ENCODE measurements at places on chromosomes 12 and 14.

DNA sequence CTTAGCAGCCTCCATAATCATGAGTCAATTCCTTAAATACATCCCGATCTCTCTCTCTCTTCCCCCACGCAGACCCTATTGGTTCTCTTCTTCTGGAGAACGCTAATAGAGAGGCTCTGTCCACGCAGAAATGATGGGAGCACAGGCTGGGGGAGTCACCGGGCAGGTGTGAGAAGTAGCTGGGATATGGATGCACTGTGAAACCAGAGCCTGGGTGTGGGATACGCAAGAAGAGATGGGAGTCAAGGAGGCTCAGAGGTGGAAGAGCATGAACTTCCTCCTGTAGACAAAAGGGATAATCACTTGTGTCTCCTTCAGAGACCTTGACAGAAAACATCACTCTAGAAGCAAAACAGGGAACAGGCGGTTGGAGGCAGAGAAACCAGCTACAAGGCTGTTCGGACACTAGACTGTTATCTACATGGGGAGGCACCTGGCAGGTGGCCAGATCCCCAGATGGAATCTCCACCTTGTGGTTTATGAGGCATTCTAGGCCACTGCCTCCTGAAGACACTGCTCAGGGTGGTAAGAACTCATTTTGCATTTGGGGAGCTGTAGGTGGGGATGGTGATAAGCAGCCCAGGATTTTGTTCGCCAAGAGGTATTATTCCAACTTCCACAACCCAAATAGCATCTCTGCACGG, 7.2 kb upstream of the SELPLG start:
- peak; percentile 43 for DNase-seq

DNA sequence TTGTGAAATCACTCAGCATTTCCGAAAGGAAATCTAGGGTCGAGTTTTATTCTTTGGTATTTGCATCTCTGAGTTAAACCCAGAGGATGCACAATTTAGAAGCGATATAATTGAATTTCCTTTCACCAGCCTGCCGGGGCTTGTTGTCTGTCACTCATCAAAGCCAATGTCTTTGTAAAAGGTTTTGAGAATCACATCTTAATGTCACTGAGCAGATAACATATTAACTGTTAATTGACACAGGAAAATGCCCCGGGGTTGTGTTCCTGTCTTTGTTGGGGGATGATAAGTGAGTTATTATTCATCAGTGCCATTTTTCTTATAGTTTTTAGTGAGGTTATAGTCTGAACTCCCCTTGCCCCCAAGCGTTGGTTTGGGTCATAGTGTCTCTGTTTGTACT, 73.4 kb downstream of the DUSP6 start:
- DNase-seq = no peak

DNA sequence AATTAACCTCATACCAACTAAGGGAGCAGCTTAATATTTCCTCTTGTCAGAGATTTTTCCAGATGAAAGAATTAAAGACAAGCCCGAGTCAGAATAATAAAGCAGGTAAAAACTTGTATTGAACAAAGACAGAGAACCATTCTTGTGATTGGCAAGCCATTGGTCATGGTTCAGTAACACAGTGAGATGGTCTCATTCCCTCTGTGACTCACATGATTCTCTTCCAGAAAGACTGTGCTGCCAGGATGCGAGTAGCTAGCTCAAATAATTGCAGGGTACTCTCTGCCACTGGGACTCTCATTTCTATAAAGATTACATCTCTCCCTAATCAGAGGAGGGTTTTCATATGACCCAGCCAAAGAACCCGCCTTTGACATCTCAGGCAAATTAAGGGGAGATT, 179.4 kb downstream of the PHLDA1 start:
- no peak for DNase-seq

DNA sequence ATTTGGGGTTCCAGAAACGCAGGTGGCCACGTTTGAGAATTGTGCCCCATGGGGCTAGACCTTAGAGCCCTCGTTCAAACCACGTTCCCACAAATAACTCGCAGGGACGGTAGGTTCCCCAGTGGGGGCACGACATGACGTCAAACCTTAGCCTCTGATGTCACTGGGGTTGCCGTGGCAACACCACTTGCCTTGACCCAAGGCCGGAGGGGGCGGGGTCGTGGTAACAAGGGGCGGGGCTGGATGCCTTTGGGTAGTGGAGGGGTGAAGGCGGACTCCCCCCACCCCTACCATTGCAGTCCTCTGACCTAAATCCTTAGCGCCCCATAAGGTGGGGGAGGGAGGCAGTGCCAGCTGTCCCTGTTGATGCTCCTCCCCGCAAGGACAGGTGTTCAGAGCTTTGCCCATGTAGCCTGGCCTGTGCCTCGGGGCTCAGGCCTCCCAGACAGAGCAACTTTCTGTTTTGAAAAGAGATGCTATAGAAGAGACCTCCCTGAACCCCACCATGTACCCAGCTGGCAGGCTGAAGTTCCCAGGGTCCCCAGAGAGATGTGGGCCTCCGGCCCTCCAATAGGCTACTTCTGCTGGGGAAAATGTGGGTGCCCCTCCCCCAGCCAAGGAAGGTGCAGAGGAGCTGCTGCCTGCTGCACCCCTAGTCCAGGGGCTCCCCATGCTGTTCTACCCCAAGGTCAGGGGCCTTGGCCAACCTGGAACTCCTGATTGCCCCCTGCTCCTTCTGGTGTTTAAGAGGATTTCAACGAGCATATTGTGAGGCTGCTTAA, 1.9 kb downstream of the FAM222A start:
- DNase-seq = no peak

DNA sequence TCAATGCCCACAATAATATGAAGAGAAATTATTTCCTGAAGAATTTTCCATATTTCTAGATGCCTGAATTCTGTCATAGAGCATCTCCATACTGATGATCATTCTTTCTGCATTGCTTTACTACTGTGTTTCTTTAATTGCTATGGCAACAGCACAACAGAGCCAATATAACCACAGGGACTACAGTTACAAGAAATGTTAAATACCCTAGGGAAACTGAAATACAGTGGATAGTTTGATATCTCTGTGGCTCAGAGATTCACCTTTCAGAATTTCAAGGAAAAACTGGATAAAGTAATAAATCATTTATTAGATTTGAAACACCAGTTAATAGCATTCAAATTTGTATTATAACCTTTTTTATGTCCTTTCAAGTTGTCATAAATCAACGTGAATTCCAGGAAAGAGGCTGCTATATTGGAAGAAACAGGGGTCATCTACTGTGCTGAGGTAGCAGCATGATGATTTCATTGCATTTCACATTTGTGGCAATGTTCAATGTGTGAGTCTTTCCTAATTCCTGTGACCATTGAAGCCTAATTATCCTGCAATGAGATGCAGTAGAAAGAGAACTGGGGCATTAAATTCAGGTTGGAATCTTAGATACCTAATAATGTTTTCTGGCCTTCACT, 267.1 kb downstream of the LRFN5 start:
- no peak for DNase-seq

DNA sequence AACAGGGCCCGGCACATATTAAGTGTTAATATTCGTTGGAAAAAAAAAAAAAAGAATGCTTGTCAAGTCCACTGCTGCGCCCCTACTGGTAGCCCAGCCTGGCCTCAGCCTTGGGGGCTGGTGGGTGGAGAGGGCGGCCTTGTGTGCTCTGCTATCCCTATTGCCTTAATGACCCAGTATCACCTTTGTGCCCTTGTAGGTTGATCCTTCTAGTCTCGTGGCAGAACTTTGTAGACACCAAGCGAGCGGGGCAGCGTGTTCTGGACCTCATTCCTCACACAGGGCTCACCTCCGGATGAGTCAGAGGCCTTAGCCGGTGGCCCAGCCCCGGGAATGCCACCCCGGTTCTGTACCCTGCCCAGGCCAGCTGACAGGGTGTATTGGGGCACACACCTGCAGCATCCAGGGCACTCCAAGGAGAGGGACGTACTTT, 1.8 kb upstream of the RCOR1 start:
- DNase-seq = no peak

- no peak for DNase-seq
Observed at GRCh38 chr12:127280393-127281275, 986.3 kb upstream of the TMEM132C start.

- DNase-seq = peak; percentile 82
Observed at GRCh38 chr12:106135075-106135474, 3.7 kb downstream of the NUAK1 start.

DNA sequence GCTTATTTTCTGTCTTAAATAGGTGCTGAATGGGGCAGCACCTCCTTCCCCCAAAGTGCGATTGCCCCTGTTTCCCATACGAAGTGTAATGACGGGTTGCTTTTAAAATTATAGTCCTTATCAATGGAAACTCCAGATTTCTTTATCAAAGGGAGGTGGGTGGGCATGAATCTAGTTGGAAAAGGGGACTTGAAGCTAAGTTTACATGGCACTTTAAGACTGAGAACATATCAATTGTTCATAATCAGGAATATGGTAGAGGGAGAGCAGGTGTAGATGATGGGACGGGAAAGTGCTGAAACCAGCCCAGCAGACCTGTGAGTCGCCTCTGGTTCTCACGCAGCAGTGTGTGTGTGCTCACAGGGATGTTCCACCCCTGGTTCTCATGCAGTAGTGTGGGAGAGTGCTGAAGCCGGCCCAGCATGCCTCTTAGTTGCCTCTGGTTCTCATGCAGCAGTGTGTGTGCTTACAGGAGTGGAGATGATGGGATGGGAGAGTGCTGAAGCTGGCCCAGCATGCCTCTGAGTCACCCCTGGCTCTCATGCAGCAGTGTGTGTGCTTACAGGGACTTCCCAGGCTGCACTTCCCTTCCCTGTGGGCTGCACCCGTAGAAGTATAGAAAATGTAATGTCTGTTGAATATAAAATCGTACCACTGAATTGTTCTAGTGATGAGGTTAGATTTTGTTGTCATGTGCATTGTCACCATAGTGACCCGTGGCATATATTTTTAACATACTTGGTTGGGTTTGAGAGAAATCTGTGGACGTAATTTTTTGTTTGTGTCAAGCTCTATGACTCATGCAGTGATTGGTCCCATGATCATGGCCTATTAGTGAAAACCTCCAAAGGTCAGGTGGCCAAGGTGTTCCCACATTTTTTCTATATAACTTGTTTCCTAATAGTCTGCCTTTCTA, 51.6 kb downstream of the GPATCH2L start:
- DNase-seq = no peak

- no peak for DNase-seq
Observed at GRCh38 chr12:11897923-11898322, 172.8 kb upstream of the BCL2L14 start.

DNA sequence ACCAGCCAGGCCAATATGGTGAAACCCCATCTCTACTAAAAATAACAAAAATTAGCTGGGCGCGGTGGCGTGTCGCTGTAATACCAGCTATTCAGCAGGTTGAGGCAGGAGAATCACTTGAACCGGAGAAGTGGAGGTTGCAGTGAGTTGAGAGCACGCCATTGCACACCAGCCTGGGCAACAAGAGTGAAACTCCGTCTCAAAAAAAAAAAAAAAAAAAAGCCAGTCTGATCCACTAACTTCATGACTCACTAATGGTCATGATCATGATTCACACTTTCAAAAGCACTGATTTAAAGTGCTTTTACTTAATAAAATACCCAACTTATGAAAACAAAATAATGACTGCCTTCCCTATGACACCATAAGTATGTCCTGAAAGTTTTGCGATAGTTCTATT, 38.4 kb upstream of the CPM start:
- DNase-seq = no peak

GRCh38 chr12:29879606-29880308, 96.0 kb upstream of the TMTC1 start:
- no peak for DNase-seq

GRCh38 chr14:36086629-36087395, 89.7 kb downstream of the PTCSC3 start:
- DNase-seq = no peak

- no peak for DNase-seq
Observed at GRCh38 chr14:74281069-74281468, 21.7 kb downstream of the ABCD4 start.

DNA sequence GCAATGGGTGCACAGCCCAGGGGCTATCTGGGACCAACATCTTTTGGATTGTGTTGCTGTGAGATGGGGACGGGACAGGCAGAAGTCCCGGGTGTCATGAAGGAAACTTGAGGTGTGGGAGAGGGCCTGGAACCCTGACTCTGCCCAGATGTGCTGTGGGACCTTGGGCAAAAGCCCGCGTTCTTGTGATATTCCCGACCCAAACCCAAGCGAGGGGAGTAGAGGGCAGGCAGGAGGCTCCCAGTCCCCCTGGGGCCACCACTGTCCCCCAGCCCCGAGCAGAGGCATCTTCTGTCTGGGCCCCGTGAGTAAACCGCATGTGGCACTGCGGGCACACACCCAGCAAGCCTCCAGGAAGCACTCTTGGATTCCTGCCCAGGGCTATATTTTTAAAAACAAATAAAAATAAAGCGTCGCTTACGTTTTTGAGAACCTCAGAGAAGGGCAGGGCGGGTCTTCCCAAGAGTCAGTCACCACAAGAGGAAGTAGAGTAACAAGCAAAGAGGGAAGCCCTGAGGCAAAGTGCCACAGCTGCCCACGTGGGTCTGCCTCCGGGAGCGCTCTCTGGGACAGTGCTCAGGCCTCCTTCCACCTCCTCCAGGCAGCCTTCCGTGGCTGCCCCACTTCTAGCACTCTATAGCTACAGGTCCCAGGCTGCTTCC, 39.5 kb downstream of the BEGAIN start:
- peak; percentile 58 for DNase-seq

GRCh38 chr12:88580051-88580871, at the start of gene KITLG:
KITLG (minus strand) TSS chr12:88580471; CDS start chr12:88580278, 193 bp downstream.
- DNase-seq = peak; percentile 85

GRCh38 chr12:118850244-118850825, 131.0 kb upstream of the SRRM4 start:
- no peak for DNase-seq

DNA sequence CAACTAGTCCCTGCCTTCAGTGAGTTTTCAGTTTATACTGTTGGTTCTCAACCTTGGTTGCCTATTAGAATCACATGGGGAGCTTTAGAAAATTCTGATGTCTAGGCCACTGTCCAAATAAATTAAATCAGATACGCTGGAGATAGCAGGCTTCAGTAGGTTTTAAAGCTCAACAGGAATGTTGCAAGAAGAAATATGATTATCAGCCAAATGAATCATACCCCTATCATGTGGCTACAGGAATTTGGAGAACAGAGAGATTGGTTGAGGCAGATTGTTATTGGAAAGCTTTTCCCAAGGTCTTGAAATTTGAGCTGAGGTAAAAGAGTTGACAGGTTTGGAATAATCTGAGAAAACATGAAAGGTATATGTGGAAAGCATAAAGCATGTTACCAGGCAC, 125.3 kb downstream of the WIF1 start:
- no peak for DNase-seq

- no peak for DNase-seq
Observed at GRCh38 chr14:101620031-101620788, 58.9 kb downstream of the DIO3 start.

GRCh38 chr12:32120419-32120818, 13.8 kb downstream of the BICD1 start:
- no peak for DNase-seq

- DNase-seq = no peak
Observed at GRCh38 chr12:116495260-116495659, 63.9 kb upstream of the MAP1LC3B2 start.

- no peak for DNase-seq
Observed at GRCh38 chr12:966724-967123, 17.2 kb upstream of the RAD52 start.

DNA sequence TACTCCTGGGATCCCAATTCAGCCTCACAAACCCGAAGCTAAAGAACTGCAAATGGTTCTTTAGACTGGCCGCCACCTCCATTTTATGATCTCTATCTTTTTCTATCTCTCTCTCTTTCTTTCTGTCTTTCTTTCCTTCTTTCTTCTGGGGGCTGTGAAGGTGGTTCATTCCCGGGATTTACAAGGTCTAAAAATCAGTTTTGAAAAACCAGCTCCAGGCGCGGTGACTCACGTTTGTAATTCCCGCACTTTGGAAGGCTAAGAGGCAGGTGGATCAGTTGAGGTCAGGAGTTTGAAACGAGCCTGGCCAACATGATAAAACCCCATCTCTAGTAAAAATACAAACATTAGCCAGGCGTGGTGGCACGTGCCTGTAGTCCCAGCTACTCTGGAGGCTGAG, 67.2 kb upstream of the VASH1 start:
- DNase-seq = no peak

Measured in DMS79 treated with DMSO at 0.1 percent for 48 hours (cell line).